ENCODE measurements at places on chromosomes 2 and 18. TPM values are rescaled to one million over a fixed set of nuclear protein-coding genes. Genes with fewer than 3 reads are reported as not detected.

Gene CLK1
- total RNA-seq: 53.3 TPM

- peak; percentile 60 for DNase-seq
These were observed 2129.4 kb upstream of the PIK3C3 start for GRCh38 chr18:39825485-39826150.

GRCh38 chr2:17620280-17620679, 79.8 kb downstream of the VSNL1 start:
- no peak for DNase-seq

- peak; percentile 56 for DNase-seq
These were observed 39.4 kb upstream of the NCKAP5 start for GRCh38 chr2:133607679-133608078.

Gene MARCHF4
- 0.13 TPM for total RNA-seq

- no peak for DNase-seq
These were observed 49.5 kb downstream of the NFATC1 start for GRCh38 chr18:79445221-79445620.

Gene SLC23A3
- 0.89 TPM for total RNA-seq

Data from dermis microvascular lymphatic vessel endothelial cell (primary cell).